ENCODE measurements at places on chromosomes 3 and 15. TPM values are rescaled to one million over a fixed set of nuclear protein-coding genes. Genes with fewer than 3 reads are reported as not detected.

Gene C2CD4B
- not detected for polyA plus RNA-seq

Gene TYRO3
- 11.5 TPM for polyA plus RNA-seq

Gene SEMA3F
- 94.2 TPM for polyA plus RNA-seq

Gene NFKBIZ
- 2.4 TPM for polyA plus RNA-seq

Gene TF
- under 0.01 TPM for polyA plus RNA-seq

Gene TUSC7
- polyA plus RNA-seq = not detected

Gene DHFR2
- polyA plus RNA-seq = 1.0 TPM
